ENCODE measurements at places on chromosomes 3 and 15.

- peak overlapping the region; percentile 60 for H3K4me3 ChIP-seq
- no peaks in the 10 kb centered on the region for H3K4me1 ChIP-seq
- no peaks in the 10 kb centered on the region for H3K36me3 ChIP-seq
- DNase-seq = peak; percentile 5
- H3K27me3 ChIP-seq = no peaks in the 10 kb centered on the region
These were observed 650 bp downstream of the PYGO1 start for GRCh38 chr15:55587321-55588069.

- H3K4me1 ChIP-seq = peaks cover 31% of the 10 kb centered on the region
- H3K4me3 ChIP-seq = no peak overlapping the region
- no peaks in the 10 kb centered on the region for H3K27me3 ChIP-seq
These were observed 9.7 kb downstream of the TNFSF10 start for GRCh38 chr3:172513488-172513887.

DNA sequence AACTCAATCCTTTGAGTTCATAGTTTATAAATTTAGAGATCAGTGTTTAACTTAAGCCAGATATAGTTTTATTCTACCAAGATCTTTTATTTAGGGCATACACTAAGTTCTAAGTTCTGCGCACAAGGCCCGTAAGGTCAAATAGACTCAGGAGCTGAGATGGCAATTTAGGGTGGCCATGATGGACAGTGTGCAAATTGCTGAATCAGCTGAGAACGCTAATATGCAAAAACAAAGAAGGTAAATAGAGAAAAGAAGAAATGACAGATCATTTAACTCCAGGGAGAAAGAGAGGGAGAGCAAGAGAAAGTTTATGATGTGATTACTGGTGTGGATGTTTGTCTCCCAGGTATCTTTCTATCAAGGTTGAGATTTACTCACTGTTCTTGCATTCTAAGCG is 678.5 kb downstream of the OTOL1 start:
- H3K4me1 ChIP-seq = no peaks in the 10 kb centered on the region
- no peaks in the 10 kb centered on the region for H3K27me3 ChIP-seq
- H3K27ac ChIP-seq = no peak overlapping the region
- H3K36me3 ChIP-seq = no peaks in the 10 kb centered on the region

GRCh38 chr3:178439504-178439903 is 96.7 kb upstream of the KCNMB2 start:
- H3K27me3 ChIP-seq = no peaks in the 10 kb centered on the region
- H3K27ac ChIP-seq = no peak overlapping the region
- H3K4me3 ChIP-seq = no peak overlapping the region
- H3K36me3 ChIP-seq = no peaks in the 10 kb centered on the region

GRCh38 chr3:197525706-197526105 is 30.1 kb downstream of the BDH1 start:
- no peak overlapping the region for H3K4me3 ChIP-seq
- no peaks in the 10 kb centered on the region for H3K27me3 ChIP-seq
- DNase-seq = no peak
- no peaks in the 10 kb centered on the region for H3K4me1 ChIP-seq
- H3K36me3 ChIP-seq = peaks cover 15% of the 10 kb centered on the region
